Stimulated activated CD4-positive, alpha-beta T cell treated with anti-CD3 and anti-CD28 coated beads, Interleukin-1b, Interleukin-23, amount 100 ng/mL, for 4 hours (primary cell): ENCODE measurements at places on chromosomes 5 and 9.

GRCh38 chr5:168575391-168576372 lies 3.5 kb downstream of the PANK3 start:
- no peak for DNase-seq

GRCh38 chr5:14936588-14936987 lies 65.0 kb upstream of the ANKH start:
- no peak for DNase-seq

DNA sequence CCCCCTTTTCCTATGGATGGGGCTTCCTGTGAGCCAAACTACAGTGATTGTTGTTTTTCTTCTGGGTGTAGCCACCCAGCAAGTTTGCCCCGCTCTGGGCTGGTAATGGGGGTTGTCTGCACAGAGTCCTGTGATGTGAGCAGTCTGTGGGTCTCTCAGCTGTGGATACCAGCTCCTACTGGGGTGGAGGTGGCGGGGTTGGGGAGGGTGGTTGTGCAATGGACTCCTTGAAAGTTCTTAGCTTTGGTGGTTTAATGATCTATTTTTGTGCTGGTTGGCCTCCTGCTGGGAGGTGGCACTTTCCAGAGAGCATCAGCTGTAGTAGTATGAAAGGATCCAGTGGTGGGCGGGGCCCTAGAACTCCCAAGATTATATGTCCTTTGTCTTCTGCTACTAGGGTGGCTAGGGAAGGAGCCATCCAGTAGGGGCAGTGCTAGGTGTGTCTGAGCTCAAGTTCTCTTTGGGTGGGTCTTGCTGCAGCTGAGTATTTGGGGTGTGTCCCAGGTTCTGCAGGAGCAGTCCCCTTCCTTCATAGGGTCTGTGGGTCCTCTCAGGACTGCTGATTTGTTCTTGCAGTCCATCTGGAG lies 275.6 kb upstream of the PAPPA start:
- no peak for DNase-seq

DNA sequence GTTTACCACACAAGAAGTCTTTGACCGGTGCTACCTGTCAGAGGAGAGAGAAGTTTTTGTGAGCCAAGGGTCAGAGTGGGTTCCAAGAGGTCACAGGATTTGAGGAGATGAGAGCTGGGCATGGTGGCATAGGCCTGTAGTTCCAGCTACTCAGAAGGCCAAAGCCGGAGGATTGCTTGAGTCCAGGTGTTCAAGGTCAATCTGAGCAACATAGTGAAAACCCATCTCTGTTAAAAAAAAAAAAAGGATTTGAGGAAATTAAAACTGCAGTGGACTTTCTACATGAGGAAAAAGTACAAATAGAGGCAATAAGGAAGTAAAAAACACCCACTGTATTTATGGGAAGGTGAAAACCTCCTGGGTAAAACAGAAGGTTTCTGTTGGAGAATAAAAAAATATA lies 63.8 kb downstream of the PHAX start:
- no peak for DNase-seq
